ENCODE measurements at places on chromosomes 2 and 18. TPM values are rescaled to one million over a fixed set of nuclear protein-coding genes. Genes with fewer than 3 reads are reported as not detected.
A peak's percentile ranks its signal among the peaks of the same experiment; 100 is the strongest.

- H3K27ac ChIP-seq: no peak overlapping the region
- no peak overlapping the region for H3K4me3 ChIP-seq
- H3K4me1 ChIP-seq: peaks cover 22% of the 10 kb centered on the region
Observed at GRCh38 chr2:40415391-40415790, 36.5 kb downstream of the SLC8A1 start.

The AFF3 gene
- not detected for total RNA-seq

GRCh38 chr2:41706286-41706685 lies 341.5 kb upstream of the PKDCC start:
- no peaks in the 10 kb centered on the region for H3K36me3 ChIP-seq
- DNase-seq: no peak
- H3K27ac ChIP-seq: no peak overlapping the region
- H3K4me1 ChIP-seq: no peaks in the 10 kb centered on the region
- no peaks in the 10 kb centered on the region for H3K27me3 ChIP-seq
- no peak overlapping the region for H3K4me3 ChIP-seq

The FTCDNL1 gene
- 5.2 TPM for total RNA-seq

GRCh38 chr2:234146087-234146826 lies 95.8 kb downstream of the SPP2 start:
- no peak for DNase-seq
- no peaks in the 10 kb centered on the region for H3K27me3 ChIP-seq
- peaks cover 10% of the 10 kb centered on the region for H3K4me1 ChIP-seq
- no peak overlapping the region for H3K27ac ChIP-seq

DNA sequence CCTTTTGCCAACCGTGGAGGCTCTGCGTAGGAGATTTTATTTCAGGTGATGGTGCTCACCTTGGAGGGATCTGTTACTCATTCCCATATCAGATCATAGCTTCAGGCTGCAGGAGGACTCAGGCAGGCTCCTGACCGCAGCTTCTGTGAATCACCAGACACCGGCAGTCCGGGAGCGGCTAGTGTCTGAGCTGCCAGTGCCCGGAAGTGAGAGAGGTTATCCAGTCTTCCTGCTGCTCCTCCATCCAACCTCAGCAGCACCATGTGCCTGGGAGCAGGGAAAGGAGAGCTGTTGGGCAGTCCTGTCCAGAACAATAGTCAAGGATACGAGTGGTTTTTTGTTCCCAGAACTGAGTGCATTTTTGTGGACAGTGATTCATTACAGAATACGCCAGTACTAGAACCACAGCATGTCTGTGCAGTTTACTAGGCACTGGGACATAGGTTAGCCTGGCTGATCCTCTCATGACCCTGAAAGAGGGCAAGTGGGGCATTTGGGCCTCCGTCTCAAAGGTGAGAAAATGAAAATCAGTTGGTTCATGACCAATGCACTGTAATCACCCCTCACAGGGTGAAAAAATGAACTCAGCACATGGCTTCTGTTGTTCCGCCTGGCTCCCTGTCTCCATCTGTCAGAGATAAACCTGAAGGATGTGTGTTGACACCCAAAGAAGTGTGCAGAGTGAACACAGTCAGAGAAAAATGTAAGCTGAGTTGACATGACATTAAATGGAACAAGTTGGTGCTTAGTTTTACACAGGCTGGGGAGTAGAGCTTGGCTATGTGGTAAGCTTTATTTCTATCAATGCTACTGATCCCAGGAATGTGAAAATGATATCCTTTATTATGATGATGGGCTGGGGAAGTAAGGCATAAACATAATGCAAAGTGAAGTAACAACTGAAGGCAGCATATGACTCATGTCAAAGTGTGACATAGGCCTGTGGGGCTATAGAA lies 12.2 kb downstream of the FHOD3 start:
- H3K4me1 ChIP-seq: peaks cover 81% of the 10 kb centered on the region
- H3K36me3 ChIP-seq: no peaks in the 10 kb centered on the region
- peak; percentile 96 for DNase-seq
- H3K4me3 ChIP-seq: peak overlapping the region; percentile 41
- H3K27ac ChIP-seq: peak overlapping the region; percentile 98

The FN1 gene
- total RNA-seq: 42.5 TPM
